ENCODE measurements at places on chromosomes 7 and 10. TPM values are rescaled to one million over a fixed set of nuclear protein-coding genes. Genes with fewer than 3 reads are reported as not detected.
A peak's percentile ranks its signal among the peaks of the same experiment; 100 is the strongest.

DNA sequence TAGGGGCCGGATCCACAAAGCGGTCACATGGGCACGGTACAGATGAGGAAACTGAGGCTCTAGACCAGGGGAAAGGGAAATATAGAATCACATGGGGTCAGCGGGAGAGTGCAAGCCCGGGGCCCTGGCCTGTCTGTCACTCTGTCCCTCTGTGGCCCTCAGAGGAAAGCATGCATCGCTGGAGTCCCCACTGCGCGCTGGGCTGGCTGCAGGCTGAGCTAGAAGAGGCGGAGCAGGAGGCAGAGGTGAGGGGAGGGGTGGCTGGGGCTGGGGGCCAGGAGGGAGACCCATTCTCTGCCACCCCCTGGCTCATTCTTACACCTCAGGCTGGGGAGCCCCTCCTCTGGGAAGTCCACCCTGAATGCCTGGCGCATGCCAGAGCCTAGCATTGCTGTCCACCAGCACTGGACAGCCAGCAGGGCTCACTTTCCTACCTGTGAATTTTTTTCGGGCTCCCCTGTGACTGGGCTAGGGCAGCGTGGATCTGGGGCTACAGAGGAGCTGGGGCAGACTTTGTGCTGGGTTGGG, 2.3 kb downstream of the VPS37D start:
- peaks cover 3% of the 10 kb centered on the region for H3K4me1 ChIP-seq
- no peak overlapping the region for H3K4me3 ChIP-seq
- H3K27ac ChIP-seq: no peak overlapping the region
- H3K27me3 ChIP-seq: peaks cover 20% of the 10 kb centered on the region
- H3K36me3 ChIP-seq: no peaks in the 10 kb centered on the region

GRCh38 chr7:50793120-50793946, 10.6 kb upstream of the GRB10 start:
- H3K36me3 ChIP-seq: no peaks in the 10 kb centered on the region
- peak; percentile 39 for DNase-seq
- peaks cover 30% of the 10 kb centered on the region for H3K27me3 ChIP-seq
- peak overlapping the region; percentile 59 for H3K4me3 ChIP-seq
- H3K27ac ChIP-seq: no peak overlapping the region
- peaks cover 7% of the 10 kb centered on the region for H3K4me1 ChIP-seq

- no peak overlapping the region for H3K4me3 ChIP-seq
- DNase-seq: no peak
- peaks cover 4% of the 10 kb centered on the region for H3K27me3 ChIP-seq
- H3K4me1 ChIP-seq: peaks cover 3% of the 10 kb centered on the region
Observed at GRCh38 chr10:5981529-5981928, 4.2 kb upstream of the IL15RA start.

- H3K27me3 ChIP-seq: peaks cover 7% of the 10 kb centered on the region
- H3K4me1 ChIP-seq: no peaks in the 10 kb centered on the region
- H3K27ac ChIP-seq: no peak overlapping the region
- H3K36me3 ChIP-seq: no peaks in the 10 kb centered on the region
- no peak overlapping the region for H3K4me3 ChIP-seq
- no peak for DNase-seq
Observed at GRCh38 chr10:121294630-121295029, 303.6 kb downstream of the FGFR2 start.

GRCh38 chr10:117218654-117219053, 21.4 kb downstream of the KCNK18 start:
- no peaks in the 10 kb centered on the region for H3K36me3 ChIP-seq
- peaks cover 9% of the 10 kb centered on the region for H3K4me1 ChIP-seq

DNA sequence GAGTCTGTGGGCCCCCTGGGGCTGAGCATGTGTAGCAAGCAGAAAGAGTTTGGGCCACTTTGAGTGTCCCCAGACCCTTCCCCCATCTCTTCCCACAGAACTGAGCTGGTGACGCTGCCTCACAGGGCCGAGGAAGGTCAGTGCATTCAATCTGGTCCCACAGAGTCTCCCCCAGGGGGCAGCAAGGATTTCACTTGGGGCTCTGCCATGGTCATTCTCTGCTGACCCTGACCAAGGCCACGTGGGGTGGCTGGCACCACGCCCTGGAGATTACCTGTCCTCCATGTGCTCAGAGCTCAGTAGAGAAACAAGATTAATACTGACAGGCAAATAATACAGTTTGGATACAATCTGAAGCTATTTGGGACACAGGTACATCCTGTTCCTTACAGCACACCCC, 30.2 kb downstream of the ADRA2A start:
- H3K4me3 ChIP-seq: no peak overlapping the region
- H3K36me3 ChIP-seq: no peaks in the 10 kb centered on the region
- H3K4me1 ChIP-seq: no peaks in the 10 kb centered on the region
- DNase-seq: no peak

DNA sequence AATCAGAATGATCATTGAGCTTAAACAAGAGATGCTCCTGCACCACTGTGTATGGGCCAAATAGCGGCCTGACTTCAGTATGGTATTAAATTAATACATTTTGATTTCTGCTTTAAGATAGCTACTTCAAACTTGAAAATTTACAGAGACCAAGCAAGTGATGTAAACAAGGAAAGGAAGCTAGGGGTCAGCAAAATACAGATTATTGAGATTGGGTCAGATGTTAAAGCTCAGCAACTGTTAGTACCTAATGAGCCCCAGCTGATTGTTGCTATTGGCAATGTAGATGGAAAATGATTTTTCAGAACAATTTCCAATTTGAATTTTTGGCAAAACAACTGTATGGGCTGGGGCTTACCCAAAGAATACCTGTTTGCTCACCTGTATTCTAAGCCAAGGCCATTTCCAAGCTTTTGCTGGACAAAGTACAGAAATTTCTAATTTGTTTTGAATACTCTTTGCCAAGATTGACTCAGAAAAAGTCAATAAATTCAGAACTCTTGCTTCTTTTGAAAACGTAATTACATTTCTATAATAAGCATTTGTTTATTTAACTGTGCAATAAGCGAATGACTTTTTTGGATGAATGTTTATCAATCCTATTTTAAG, 23.0 kb upstream of the DLD start:
- H3K27ac ChIP-seq: no peak overlapping the region
- no peak for DNase-seq
- peaks cover 32% of the 10 kb centered on the region for H3K4me1 ChIP-seq
- no peaks in the 10 kb centered on the region for H3K36me3 ChIP-seq
- H3K27me3 ChIP-seq: no peaks in the 10 kb centered on the region

UCN3 gene
- total RNA-seq: not detected

GRCh38 chr7:41693150-41693997, 9.5 kb downstream of the INHBA start:
- H3K4me3 ChIP-seq: no peak overlapping the region
- H3K36me3 ChIP-seq: no peaks in the 10 kb centered on the region
- H3K27ac ChIP-seq: no peak overlapping the region
- DNase-seq: no peak

NUTM2A gene
- total RNA-seq: 0.17 TPM

- H3K4me1 ChIP-seq: peaks cover 31% of the 10 kb centered on the region
- H3K27ac ChIP-seq: no peak overlapping the region
- no peak overlapping the region for H3K4me3 ChIP-seq
Observed at GRCh38 chr7:2114052-2114451, 118.7 kb downstream of the MAD1L1 start.

- H3K27me3 ChIP-seq: peaks cover 2% of the 10 kb centered on the region
- DNase-seq: no peak
- H3K4me1 ChIP-seq: no peaks in the 10 kb centered on the region
- H3K36me3 ChIP-seq: no peaks in the 10 kb centered on the region
Observed at GRCh38 chr7:112708236-112708635, 82.0 kb downstream of the TMEM168 start.

HTR7 gene
- total RNA-seq: not detected

GRCh38 chr7:151056283-151056665, 1.4 kb downstream of the CDK5 start:
- H3K36me3 ChIP-seq: peaks cover 2% of the 10 kb centered on the region
- H3K4me1 ChIP-seq: peaks cover 25% of the 10 kb centered on the region
- no peak for DNase-seq
- no peak overlapping the region for H3K27ac ChIP-seq
- H3K27me3 ChIP-seq: no peaks in the 10 kb centered on the region

PRPS1L1 gene
- not detected for total RNA-seq

LIPN gene
- not detected for total RNA-seq

DNA sequence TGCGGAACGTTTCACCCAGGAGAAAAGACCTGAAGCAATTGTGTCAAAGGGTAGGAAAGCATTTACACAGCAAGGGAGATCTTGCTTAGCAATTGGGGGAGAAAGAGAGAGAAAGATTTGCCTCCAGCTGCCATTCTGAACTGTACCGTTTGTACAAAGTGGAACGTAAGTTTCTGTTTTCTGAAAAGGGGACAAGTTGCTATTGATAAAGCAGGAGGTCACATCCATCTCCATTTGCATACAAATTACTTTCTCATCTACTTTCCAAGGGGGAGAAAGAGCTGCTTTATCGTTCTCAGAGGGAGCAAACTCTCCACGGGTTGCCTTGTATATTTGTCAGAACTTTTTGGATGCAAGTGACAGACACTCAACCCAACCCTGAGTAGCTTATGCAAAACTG, 92.0 kb upstream of the CARD11 start:
- H3K36me3 ChIP-seq: no peaks in the 10 kb centered on the region
- H3K4me3 ChIP-seq: no peak overlapping the region
- no peak overlapping the region for H3K27ac ChIP-seq
- H3K4me1 ChIP-seq: peaks cover 8% of the 10 kb centered on the region
- DNase-seq: peak; percentile 1

MMD2 gene
- not detected for total RNA-seq

DNA sequence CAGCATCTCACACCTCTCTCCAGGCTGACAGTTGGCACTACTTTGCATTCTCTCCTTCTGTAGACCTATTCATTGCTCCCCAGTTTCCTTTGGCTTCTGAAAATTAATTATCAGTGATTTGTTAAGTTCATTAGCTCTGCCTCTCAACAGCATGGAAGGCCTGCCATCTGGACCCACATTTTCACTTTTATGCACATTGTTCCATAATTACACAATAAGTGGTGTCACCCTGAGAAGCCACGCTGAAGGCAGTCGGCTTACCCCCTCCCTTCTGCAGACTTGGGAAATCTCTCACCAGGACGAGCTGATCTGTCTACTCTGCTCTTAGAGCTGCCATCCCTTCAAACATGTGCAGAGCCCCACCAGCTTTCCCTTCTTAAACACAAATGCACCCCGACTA, 64.7 kb downstream of the SLIT1 start:
- no peaks in the 10 kb centered on the region for H3K4me1 ChIP-seq
- peaks cover 9% of the 10 kb centered on the region for H3K27me3 ChIP-seq
- no peak for DNase-seq
- no peaks in the 10 kb centered on the region for H3K36me3 ChIP-seq

MYPN gene
- 0.05 TPM for total RNA-seq
